ENCODE measurements at places on chromosomes 6 and 20.
A peak's percentile ranks its signal among the peaks of the same experiment; 100 is the strongest.

DNA sequence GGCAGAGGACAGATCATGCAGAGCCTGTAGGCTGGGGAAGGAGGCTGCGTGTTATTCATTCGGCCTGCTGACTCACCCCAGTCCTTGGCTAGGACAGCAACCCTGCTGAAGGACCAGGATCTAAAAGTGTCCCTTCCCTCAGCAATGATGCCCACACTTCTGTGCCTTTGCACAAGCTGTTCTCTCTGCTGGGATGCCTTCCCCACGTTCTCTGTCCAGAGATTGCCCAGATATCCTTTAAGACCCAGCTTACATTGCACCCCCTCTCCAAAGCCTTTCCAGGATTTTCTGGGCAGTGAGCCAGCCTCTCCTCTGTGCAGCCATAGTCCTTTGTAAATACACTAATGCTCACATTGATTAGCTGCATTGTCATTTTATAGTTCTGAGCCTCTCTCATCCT, 99.3 kb upstream of the CHD6 start:
- no peak for DNase-seq

- DNase-seq: peak; percentile 23
Observed at GRCh38 chr6:133553652-133554051, 312.5 kb downstream of the EYA4 start.

DNA sequence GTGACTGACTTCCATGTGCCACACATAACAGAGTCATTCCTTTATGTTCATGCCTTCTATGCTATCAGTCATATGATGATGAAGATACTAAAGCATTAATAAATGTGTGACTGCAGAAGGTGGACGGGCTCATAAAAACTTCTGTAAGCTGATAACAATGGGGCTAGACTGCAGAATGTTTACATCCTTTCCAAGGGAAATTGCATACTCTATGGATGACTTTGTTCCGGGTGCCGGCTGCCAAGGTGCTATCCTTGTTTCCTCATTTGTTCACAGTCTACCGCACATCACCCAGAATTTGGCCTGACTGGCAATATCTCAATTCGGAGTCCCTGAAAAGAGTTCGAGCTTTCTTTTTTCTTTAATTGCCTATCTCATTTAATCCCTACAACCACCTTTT, 85.0 kb downstream of the HUS1B start:
- DNase-seq: no peak

- DNase-seq: no peak
Observed at GRCh38 chr6:88619951-88620350, 343.5 kb downstream of the RNGTT start.

DNA sequence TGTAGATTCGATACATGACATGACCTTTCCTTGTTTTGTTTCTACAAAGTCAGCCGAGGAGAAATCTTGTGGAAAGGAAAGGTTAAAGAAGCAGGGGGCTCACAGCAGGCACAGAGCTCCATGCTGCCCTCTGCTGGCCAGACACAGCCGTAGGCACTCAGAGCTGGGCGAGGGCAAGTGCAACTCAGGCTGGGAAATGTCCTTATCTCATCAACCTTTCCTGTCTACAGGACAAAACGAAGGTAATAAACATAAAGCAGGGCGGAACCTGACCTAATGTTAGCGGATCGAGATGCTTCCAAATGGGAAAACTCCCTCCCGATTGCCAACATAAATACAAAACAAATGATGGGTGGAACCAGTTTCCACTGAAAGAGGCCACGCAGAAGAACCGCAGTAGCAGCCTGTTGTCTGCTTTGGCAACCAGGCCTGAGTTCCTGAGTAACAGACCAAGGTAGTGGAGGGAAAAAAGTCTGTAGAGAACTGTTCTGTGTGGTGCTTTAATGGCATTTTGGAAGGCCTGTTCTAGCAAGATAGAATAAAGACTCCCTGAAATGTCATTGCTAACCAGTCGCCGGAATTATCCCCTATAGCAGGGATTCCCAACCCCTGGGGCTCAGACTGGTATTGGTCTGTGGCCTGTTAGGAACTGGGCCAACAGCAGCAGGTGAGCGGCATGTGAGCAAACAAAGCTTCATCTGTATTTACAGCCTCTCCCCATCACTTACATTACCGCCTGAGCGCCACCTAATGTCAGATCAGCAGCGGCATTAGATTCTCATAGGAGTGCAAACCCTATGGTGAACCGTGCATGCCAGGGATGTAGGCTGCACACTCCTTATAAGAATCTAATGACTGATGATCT, 85.2 kb downstream of the MBOAT1 start:
- DNase-seq: peak; percentile 48

DNA sequence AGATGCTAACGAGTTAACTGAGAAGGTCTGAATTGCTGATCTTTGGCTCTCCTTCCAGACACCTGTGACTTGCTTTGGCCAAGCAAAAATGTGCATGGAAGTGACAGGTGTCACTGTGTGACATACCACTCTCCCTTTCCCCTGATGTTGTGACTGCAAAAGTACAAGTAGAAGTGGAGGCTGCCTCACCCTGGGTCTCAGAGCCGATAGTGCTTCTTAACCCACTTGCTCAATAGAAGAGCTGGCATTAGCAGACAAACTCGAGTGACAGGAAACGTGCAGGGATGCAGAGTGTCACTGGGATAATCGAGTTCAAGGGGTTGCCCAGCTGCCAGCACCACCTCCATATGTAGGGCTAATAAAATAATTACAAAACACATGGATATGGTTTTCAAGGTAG, 16.4 kb upstream of the SPO11 start:
- no peak for DNase-seq

- DNase-seq: peak; percentile 19
Observed at GRCh38 chr20:35145141-35145564, 2.0 kb downstream of the EDEM2 start.

DNA sequence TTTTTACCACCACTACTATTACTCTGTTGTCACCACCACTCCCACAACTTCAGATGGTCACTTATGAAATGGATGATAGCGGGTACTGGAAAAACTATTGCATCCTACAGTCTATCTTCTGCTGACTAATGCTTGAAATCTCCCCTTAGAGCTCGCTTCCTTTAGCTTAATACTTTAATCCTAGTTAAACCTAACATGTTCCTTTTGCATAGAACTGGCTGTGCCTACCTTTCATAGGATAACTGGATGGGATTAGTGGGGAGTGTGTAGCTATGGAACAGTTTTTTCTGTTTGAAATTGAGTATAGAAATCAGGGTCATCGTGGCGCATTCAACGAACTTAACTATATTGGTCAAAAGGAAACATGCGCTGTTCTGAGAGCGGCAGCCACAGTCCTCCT, 294.7 kb downstream of the FARS2 start:
- no peak for DNase-seq
